NB4 (cell line): ENCODE measurements at places on chromosomes 6 and 20.
A peak's percentile ranks its signal among the peaks of the same experiment; 100 is the strongest.

GRCh38 chr20:35226884-35227681 is 593 bp downstream of the MMP24 start:
- peak; percentile 48 for DNase-seq

DNA sequence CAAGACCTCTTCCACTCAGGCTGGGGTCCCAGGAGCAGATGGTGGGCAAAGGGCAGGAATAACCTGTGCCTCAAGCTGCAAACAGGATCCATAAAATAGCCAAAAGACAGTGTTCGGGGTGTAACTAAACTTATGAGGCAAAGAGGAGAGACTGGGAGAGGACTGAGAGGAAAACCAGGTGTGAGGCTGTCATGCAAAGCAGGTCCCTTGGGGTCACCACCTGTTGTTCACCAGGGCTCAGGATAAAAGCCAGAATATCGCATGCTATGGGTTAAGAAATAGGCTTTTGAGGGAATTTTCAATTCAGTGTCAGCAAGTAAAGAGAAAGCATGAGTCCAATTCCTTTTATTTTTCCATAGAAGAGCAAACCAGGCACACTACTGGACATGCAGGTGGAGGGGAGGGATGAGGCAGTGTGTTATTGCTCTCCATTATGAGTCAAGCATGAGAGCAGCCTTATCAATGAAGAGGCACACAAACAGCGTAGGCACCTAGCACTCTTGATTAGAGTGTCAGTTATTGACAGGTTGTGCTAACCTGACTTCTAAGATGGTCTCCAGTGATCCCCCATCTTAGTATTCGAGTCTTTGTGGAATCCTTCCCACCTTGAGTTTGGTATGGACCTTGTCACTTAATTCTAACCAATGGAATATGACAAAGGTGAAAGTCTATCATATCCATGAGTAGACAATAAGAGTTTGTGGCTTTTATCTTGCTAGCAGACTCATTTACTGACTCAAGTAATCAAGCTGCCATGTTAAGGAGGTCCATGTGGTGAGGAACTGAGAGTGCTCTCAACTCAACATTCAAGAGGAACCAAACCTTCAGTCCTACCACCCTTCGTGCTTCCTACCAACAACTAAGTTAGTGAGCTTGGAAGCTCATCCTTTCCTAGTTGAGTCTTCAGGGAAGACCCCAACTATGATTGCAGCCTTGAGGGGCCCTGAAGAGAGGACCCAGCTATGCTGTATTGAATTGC is 18.8 kb downstream of the HLA-E start:
- DNase-seq = peak; percentile 57

DNA sequence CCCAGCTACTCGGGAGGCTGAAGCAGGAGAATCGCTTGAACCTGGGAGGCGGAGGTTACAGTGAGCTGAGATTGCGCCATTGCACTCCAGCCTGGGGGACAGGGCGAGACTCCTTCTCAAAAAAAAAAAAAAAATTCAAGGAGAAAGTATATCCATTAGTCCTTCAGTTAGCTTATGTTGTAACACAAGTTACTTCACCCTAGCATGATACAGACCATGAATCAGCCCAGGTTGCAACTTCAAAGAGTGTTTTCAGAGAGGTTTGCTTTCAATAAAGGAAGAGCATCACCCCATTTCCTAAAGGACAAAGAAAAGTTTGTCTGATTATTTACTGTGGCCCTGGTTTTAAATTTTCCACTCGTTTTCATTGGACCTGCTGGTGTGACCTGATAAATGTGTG is 73.0 kb downstream of the SERAC1 start:
- peak; percentile 53 for DNase-seq

GRCh38 chr20:17580895-17581294 is 11.0 kb downstream of the DSTN start:
- no peak for DNase-seq

- DNase-seq = no peak
Measured at GRCh38 chr6:5536644-5537043, 275.3 kb downstream of the FARS2 start.

- no peak for DNase-seq
Measured at GRCh38 chr6:157864185-157864761, 41.2 kb downstream of the SNX9 start.

- DNase-seq = no peak
Measured at GRCh38 chr6:19753826-19754225, 83.3 kb upstream of the ID4 start.

DNA sequence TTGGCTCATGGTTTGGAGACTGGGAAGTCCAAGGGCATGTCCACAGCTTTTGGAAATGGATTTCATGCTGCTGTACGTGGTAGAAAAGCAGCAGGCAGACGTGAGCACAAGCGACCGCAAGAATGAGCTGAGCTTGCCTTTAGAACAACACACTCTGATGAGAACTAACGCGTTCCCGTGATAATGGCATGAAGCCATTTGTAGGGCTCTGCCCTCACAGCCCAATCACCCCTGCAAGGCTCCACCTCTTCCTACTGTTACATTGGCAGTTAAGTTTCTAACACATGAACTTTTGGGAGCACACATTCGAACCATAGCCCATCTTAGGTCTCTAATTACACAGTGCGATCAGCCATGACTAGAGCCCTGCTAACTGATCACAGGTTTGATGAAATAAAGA is 107.5 kb upstream of the TMEM170B start:
- DNase-seq = no peak

DNA sequence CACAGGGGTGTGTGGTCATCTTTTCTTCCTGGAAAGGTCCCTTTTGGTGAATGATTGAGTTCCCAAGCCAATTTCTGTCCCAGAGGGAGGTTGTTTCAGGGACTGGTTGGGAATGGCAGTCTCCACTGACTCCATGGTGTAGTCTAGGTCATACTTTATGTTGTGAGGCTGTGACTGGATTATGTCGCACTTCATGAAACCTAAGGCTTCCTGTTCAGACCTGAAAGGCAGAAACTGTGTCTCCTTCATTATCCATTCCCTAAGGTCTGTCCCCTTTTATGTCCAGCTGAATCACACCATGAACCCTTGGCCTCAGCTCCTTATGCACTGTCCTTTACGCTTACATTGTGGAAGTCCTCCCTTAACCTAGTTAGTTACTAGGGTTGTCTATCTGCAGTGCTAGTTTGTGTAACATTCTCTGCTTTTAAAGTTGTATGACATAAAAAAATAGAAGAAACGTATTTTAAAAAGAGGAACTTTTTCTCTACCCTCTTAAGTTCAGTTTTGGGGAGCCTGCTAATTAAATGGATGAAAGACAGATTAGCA is 191.3 kb downstream of the JARID2 start:
- DNase-seq = no peak

GRCh38 chr6:2162079-2162445 is 83.3 kb downstream of the GMDS start:
- DNase-seq = no peak

- peak; percentile 74 for DNase-seq
Measured at GRCh38 chr6:14758421-14759081, 487.3 kb upstream of the JARID2 start.
